ENCODE measurements at places on chromosomes 5 and 9.

GRCh38 chr5:159343295-159344094, 13.2 kb upstream of the IL12B start:
- no peak for DNase-seq

- no peak for DNase-seq
Observed at GRCh38 chr9:72980600-72981265, 27.9 kb upstream of the ALDH1A1 start.

- no peak for DNase-seq
Observed at GRCh38 chr9:123425261-123425821, 69.3 kb downstream of the CRB2 start.

DNA sequence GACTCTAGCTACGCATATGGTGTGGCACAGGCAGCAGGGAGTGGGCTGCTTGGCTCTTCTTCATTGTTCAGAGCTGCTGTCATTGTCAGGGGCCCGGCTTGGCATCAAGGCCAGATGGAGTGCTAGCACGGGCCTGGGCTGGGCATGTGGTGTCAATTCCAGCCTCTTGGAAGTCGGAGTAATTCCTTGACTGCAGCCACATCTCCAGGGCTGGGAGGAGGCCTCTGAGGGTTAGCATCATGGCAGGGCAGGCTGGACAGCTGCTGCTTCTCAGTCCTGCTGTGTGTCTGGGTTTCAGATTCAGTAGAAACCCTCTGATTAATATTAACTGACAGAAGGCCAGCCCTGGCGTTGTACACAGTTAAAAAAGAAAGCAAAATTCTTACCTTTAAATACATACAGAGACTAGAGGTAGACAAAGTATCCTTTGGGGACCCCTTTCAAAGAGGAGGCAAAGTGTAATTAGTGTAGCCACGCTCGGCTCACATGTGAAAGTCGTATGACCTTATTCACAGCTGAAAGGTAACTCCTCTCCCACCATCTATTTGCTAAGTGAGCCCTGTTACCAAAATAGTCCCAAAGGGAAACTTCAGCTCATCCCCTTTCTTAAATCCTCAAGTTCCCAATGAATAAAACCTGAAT, 126.4 kb downstream of the DOCK2 start:
- no peak for DNase-seq

DNA sequence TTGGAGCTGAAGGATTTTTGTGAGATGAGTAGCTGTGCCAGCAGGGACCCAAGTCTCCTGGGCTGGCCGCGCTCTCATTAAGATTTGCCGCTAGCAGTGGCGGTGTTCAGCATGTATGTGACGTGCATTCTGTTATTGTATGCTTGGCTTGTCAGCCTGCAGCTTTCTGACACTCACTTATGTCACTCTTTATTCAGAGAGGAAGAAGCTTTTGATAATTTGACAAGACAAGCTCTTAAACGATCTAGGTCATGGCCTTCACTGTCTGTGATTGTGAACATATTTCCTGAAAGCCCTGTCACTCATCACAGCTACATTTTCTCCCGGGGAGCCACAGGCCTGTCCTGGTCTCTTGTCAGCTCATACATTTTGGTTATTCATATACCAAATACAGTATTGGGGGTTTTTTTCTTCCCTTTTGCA, 98.2 kb upstream of the GRHPR start:
- DNase-seq, result no peak
